ENCODE measurements at places on chromosomes 3 and 15.
A peak's percentile ranks its signal among the peaks of the same experiment; 100 is the strongest.

DNA sequence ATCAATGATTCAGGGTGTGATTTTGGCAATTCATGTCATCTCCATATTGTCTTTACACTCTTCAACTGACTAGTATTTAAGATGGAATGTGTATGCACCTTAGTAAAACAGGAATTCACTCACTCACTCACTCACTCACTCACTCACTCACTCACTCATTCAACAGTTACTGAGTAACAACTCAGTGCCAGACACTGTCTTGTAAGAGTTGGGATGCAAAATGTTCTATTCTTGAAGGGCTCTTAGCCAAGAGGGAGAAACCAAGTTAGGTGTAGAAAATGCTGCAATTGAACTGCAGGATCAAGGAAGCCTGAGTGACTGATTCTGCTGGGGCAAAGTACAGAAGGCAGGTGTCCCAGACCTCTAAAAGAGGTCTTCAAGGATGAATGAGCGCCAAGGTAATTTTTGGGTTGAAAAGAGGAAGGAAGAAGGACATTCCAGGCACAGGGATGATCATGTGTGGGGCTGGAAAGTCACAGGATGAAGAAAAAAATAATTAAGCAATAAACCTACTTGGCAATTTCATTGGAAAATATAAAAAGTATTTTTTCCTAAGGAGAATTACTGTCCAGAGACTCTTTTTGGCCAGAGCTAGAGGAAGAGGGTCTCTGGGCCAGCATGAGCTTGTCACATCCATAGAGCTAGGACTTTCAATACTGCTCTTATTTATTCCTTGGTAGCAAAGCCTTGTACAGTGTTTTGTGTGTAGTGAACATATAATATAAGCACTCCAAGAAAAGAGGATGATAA is 58.9 kb upstream of the ETV5 start:
- DNase-seq = no peak

GRCh38 chr15:80265021-80265420 is 13.0 kb upstream of the CTXND1 start:
- no peak for DNase-seq

DNA sequence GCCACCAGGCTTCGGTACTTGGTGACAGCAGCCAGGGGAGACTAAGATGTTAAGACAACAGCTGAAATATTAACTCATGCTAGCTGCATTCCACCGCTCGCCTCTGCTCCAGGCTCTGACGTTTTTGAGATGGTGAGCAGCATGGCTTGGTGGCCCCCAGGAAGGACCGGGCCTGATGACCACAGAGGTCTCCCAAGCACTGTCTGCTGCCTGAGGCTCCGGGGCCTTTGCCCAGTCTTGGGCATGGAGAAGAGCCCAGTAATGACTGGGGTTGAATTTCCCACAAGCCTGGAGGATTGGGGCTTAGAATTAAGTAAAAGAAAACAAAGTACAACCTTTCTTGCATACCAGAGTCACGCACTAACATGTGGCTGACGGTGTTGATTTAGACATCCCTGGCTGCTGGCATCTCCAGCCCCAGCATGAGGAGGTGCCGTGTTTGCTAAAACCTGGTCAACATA is 243.6 kb upstream of the LYSMD4 start:
- no peak for DNase-seq

- DNase-seq = no peak
These were observed 100.2 kb upstream of the AKAP13 start for GRCh38 chr15:85280203-85280602.

- DNase-seq = no peak
These were observed 19.5 kb downstream of the SAMD7 start for GRCh38 chr3:169930843-169931242.

- no peak for DNase-seq
These were observed 529.9 kb upstream of the ROBO1 start for GRCh38 chr3:80297720-80298119.

- no peak for DNase-seq
These were observed 424.8 kb downstream of the LPP start for GRCh38 chr3:188578576-188579363.

DNA sequence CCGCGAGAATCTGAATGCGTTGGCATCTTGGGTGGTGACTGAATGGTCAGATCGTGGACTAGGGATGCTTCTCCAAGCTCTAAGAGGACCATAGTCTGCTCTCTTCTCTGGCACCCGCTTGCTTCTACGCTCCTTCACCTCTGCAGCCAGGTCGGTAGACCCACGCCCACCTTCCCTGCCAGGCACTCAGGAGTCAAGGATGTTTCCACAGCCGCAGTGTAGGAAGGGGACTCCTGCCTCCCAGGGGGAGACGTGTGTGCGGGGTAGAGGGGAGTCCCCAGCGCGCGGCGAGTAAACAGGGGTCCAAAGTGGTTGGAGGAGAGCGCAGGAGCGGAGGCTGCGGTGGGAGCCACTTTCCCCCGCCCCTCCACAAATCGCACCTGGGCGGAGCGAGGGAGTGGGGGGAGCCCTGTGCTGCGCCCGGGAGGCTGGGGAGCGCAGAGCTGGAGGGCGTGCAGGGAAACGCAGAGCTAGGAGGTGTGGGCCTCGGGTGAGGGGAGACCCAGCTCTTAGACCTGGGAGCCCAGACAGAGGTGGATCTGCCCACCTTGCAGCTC is 1.7 kb downstream of the LRRC3B start:
- DNase-seq = peak; percentile 44

DNA sequence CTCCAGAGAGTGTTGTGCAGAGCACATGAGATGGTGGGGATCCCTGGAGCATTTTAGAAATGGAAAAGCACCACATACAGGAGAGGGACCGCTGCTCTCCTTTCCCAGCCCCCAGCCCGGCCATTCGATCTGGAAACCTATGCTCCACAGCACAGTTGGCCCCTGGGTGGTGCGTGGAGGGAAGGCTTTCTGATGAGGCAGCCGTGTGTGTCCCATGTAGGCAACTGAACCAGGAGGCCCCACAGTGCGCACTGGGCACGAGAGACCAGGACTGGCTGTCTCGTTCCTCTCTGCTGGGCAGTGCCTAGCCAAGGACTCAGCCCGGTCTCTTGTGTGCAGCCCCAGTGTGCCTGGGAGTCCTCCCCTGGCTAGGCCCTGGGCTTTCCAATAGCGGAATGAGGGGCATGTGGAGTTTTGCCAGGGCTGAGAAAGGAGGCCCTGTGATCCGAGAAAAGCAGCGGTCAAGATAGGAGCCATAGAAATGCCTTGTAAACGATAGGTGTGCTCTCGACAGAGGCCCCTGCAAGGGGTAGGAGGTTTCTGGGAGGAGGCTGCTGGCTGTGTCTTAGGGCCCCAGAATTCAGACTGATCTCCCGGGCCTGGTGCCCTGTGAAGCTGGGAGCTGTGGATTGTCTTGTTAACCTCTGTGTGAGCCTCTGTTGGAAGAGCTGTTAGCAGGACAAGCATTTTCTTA is 39.0 kb downstream of the CHDH start:
- peak; percentile 58 for DNase-seq

DNA sequence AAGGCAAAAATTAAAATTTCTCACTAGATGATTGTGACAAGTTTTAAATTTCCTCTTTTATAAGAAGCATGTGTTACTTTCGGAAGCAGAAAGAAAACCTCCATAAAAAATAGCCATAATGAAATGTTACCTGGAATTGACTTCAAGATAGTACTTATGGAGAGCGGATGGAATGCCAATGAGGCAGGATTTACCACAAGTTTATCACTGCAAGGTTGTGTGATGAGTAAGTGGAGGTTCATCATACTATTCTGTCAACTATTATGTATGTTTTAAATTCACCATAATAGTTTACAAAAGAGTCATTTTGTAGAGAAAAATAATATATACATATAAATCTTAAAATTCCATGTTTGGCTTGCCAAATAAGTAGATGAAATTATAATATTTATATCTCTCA is 230.3 kb downstream of the SCAPER start:
- DNase-seq = no peak

GRCh38 chr3:183213415-183214276 is 39.4 kb upstream of the B3GNT5 start:
- DNase-seq = no peak

DNA sequence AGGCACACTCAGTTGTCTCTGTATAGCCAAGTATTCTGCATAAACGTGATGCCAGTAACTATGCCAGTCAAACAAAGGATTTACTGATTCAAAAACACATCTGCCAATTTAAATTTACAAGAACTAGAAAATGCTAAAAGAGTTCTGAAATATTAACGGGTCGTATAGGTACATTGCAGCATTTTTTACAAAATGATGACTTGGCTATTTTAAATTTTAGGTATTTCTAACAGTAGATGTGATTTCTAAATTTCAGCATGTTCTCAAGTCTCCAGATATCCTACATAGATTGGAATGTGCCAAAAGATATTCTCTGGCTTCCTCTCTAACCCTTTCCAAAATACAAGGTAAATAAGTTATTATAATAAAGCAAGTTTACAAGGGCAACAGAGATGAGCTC is 60.3 kb downstream of the MORC1 start:
- no peak for DNase-seq

GRCh38 chr3:103218146-103218545 is 783.3 kb downstream of the ZPLD1 start:
- no peak for DNase-seq

GRCh38 chr3:126996905-126997304 is 14.0 kb downstream of the PLXNA1 start:
- DNase-seq = no peak

DNA sequence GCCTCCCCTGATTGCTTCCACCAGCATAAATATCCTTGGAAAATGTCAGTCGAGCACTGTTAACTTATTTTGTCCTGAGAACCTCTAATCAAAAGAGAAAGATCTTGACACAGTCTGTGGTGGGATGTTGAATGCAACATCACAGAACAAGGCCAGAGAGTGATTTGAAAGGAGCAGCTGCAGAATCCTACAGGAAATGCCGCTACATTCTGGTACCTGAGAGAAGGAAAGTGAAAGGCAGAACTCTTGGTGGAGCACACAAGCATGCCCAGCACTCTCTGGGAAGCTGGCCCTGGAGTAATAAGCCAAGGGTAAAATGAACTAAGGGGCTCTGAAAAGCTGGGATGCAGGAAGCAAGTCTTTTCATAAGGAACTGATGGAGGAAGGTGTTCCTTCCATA is 75.8 kb downstream of the CBLB start:
- no peak for DNase-seq

DNA sequence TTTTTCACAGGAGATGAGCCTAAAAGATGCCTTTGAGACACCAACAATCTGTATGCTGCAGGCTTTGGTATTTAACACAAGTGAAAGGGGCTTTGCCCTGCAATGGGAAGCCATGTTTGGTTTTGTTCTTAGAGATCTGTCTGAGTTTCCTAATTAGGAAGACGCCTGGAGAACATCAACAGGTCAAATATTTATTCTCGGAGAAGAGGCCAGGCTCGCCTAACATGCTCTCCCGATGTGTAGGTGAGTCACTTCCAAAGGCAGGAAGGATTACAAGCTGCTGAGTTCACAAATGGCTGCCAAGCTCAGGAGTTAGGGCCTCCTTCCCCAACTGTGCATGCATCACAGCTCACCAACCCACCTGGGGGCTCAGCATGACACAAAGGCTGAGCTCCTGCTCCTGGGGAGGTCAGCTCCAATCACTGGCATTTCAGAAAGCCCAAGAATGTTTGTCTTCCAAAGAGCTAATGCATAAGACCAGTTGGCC is 119.5 kb upstream of the PRICKLE2 start:
- DNase-seq = no peak

- no peak for DNase-seq
These were observed 241.6 kb upstream of the CNTN6 start for GRCh38 chr3:851098-851790.

GRCh38 chr3:45021524-45022297 is 4.4 kb upstream of the CLEC3B start:
- DNase-seq = no peak

GRCh38 chr3:124759666-124760401 is 29.6 kb downstream of the UMPS start:
- DNase-seq = no peak

DNA sequence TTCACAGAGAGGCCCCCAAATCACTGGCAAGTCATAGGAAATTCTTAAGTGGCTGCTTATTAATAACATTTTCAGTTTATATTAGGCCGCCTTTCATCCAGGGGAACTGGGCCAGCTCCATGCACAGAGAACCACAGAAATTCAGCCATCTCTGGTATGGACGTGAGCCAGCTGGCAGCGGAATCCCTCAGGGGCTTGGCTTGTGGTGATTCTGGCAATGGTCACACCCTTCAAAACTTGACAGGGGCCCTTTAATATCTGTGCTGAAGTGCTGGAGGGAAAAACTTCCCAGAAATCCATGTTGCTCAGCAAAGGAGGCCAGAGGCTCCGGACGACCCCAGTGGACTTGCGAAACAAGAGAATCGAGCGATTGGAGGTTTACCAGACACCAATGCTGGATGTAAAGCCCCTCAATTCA is 11.3 kb downstream of the PRICKLE2 start:
- DNase-seq = no peak

DNA sequence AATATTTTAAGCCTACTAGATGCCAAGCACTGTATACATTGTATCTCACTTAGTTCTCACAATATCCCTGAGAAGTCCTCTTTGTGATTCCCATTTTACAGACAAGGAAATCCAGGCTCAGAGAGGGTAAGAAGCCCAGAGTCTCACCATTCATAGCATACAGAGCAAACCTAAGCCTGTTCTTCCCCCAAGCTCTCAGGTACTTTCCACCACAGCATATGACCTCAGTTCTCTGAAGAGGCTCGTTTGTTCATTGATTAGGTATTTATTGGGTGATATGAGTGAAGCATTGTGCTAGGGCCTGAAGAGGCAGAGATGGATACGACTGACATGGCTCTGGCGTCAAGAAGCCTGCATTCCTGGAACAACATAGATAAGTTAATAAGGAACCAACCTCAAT is 310.9 kb upstream of the UMPS start:
- no peak for DNase-seq

DNA sequence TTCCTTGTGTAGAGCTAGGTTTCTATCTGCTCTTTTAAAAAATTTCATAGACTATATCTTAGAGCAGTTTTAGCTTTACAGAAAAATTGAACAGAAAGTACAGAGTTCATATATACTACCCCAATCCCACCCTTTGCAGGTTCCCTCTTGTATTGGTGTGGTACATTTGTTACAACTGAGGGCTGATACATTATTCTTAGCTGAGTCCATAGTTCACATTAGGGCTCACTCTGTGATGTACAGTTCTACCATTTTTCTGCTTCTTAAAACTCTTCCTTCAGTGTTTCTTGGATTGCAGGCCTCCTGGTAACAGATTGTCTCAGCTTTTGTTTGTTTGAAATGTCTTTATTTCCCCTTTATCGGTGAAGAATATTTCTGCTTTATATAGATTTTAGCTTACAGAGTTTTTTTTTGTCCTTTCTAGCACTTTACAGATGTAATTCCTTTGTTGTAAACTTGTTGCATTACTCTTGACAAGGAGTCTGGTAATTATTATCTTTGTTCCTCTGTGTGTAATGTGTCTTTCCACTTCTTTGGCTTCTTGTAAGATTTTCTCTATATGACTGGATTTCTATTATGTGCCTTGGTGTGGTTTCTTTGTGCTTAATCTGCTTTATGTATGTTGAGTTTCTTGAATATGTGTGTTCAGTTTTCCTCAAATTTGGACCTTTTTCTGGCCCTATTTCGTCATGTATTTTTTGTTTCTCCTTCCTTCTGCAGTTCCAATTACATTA is 25.3 kb downstream of the MEF2A start:
- DNase-seq = no peak

- no peak for DNase-seq
These were observed 65.4 kb downstream of the KCNH8 start for GRCh38 chr3:19213603-19214220.

GRCh38 chr3:116896116-116896515 is 186.5 kb downstream of the TUSC7 start:
- DNase-seq = no peak

GRCh38 chr15:56930669-56931313 is 12.3 kb downstream of the TCF12 start:
- no peak for DNase-seq

All from right kidney (tissue), 9 donors.